SHP77 treated with DMSO at 0.1 percent for 48 hours (cell line): ENCODE measurements at places on chromosomes 13 and 19.

GRCh38 chr13:81738364-81738763 is 1397.4 kb upstream of the SPRY2 start:
- no peak for DNase-seq

GRCh38 chr13:94558716-94559115 is 37.2 kb downstream of the TGDS start:
- no peak for DNase-seq

- no peak for DNase-seq
Observed at GRCh38 chr19:616062-616700, 17.2 kb downstream of the POLRMT start.

DNA sequence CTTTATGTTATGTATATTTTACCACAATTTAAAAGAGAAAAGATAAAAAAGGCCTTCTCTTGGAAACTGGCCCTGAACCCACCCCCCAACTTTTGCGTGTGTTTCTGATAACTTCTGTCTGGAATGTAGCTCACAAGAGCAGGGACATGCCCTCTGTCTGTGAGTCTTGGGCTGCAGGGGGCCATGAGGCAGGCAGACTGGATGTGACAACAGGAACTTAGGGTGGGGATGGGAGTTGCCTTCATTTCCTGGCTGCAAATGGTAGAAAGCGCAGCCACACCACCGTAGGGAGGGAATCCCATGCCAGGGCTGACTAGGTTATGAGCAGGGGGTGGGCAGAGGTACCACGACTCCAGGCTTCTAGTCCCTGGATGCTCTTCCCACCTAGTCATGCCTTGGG is 21.9 kb downstream of the CILP2 start:
- no peak for DNase-seq

DNA sequence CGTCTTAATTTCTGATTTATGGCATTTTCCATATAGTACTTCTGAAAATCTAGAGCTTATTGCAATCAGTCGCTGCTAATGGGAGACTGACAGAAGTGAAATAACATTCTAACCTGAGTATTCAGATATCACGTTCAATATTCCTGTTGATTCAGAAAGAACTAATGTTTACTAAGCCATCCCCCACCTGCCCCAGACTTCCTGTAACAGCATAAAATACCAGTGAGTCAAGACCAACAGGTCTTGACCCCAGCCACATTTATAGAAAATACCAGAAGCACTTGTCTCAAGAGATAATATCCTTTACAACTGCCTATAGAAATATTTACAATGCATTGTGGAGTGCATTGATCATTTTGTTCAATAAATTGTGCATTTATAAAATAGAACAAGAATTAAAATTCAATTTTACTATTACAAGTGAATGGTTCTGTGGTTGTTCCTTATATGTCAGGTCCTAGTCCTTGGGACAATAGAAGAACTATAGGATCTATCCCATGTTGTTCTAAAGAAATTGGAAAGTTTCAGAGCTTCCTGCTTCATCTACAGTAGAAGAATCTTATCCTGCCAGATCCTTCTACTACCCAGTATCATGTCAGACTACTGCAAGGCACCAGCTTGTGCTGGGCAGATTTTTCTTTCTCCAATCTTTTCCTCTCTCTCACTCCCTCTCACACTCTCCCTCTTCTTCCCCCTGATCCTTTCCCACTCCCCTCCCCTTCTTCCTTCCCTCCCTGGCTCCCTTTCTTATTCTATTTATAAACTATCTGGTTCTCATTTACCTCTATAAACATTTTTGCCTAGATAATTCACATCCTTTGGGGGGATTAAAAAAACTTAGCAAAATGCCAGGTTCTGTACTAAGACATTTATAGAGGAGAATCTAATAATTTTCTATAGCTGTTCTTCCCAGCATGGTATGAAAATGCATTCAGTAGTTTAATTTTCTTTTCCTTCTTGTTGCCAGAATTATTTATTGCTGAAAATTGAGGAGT is 629.9 kb downstream of the DIAPH3 start:
- DNase-seq: peak; percentile 25

GRCh38 chr13:74413482-74413881 is 279.3 kb upstream of the KLF12 start:
- DNase-seq: no peak

DNA sequence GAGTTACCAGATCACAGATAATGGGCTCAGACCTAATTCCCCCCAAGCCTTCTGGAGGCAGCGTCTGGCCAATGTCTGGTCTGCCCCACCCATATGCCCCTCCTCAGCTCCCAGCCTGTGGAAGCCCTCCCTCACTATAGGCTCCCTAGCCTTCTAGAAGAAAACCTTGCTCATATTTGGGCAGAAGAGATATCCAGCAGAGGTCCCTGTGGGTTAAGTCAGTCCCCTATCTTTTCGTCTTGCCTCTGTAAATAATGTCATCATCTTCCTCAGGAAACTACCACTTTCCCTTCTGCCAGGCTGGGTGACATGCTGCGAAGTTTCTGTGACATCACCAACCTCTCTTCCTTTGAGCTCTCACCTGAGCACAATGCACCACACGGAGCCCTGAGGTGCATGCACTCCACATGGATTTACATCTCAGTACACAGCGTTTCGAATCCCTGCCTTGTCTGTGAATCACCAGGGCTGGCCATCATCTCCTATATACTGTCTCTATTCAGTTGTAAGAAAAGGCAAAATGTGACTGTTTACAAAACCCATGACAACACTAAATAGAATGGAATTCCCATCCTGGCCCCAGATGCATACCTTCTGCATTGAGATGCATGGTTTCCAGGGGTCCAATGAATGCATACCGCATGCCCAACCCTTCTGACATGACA is 112.8 kb downstream of the CRYL1 start:
- no peak for DNase-seq
